Activated naive CD4-positive, alpha-beta T cell treated with anti-CD3 and anti-CD28 coated beads, Interleukin-2, amount 50 U/mL, for 16 hours (primary cell): ENCODE measurements at places on chromosomes 1 and 21.

GRCh38 chr1:19639999-19640362, 4.1 kb upstream of the NBL1 start:
- DNase-seq, result no peak

DNA sequence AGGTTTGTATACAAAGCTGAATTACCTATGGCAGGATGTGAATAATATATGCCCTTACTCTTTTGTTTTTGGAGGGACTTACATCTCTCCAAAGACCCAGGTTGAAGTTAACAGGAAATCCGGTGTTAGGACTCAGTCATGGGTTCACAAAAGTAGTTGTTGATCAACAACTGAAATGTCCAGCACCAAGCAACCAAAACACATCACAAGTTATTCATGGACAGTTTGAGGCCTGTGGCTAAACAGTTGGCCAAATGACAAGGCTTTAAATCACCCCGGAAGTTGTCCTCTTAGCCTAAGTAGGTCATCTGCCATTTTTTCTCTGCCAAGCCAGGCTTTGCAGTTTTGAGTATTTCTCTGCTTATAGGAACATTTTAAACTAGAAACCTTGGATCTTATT, 89.9 kb downstream of the CD247 start:
- DNase-seq, result no peak

DNA sequence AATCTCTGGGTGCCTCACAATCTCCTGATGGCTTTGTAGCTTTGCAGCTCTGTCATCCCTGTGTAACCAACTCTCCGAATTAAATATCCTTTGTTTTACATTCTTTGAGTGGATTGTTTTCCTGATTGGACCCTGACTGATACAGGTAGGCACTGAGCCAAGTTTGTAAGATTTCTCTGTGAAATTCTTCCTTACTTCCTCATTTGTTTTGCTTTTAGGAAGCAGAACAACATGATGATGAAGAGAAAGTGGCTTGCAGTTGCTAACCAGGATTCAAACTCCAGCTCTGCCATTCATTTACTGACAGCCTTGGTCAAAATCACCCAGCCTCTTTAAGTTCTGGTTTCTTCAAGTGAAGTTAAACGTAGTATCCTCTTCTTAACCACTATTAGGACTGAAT, 452.3 kb downstream of the OMA1 start:
- no peak for DNase-seq

- no peak for DNase-seq
Measured at GRCh38 chr1:25035523-25036116, 105.5 kb upstream of the RUNX3 start.

- no peak for DNase-seq
Measured at GRCh38 chr1:89361681-89362080, 2.2 kb upstream of the GBP6 start.

DNA sequence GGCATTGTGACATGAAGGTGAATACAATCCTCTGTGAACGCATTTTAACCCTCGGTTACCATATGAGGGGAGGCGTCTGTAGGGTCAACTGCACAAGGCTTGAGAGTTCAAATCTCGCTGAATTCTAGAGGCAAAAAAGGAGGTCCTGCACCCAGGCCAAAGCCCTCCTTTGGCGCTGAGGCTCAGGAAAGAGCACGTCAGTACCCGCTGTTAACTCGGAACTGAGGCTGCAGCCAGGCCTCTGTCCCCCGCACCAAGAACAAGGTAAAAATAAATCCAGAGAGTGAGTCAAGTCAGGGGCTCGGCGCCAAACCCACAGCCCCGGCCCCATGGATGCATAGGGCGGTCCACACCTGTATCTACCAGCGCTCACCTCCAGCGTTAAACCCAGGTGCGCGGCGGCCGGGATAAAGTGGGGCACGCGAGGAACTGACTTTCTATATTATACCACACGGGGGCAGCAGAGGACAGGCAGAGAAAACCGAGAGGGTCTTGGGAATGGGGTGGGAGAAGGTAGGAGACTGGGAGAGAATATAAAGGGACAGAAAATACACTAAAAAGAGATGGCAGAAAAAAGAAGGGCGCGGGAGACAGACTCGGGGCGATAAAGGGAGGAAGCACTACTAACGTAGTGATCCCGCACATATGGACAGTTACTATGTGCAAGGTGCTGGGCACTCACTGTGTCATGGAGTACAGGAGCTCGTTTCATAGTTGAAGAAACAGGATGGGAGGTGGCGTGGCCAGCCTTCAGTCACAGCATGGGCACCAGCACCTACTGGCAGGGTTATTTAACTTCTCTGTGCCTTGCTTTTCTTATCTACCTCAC, 54.9 kb downstream of the DMRTA2 start:
- no peak for DNase-seq

GRCh38 chr1:175128523-175128922, 60.9 kb downstream of the TNN start:
- no peak for DNase-seq

DNA sequence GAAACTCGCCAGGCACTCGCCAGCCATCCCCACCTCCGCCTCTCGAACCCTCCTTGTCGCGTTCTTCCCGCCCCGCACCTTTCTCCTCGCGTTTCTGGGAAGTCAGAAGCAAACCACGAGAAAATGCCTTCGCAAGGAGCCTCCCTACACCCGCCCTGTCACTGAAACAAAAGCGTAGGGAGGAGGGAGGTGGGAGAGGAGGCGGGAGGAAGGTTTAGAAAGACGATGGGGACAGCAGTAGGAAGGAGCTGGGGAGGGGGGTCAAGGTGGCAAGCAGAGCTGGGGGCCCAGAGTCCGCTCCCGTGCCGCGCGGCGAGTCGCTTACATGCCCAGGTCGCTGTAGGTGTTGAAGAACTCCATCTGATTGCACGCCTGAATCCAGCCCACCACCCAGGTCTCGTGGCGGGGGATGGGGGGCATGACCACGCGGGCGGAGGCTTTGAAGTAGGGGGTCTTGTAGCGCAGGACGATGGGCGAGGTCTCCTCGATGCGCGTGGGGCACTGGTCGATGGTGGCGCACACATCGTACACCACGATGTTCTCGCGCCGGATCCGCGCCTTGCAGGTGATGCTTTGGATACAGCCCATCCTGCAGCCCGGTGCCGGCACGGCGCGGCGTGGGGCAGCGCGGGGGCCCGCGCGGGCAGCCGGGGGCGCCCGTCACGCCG, 1.0 kb downstream of the FAM78B start:
- no peak for DNase-seq

GRCh38 chr1:108893141-108893530, 16.4 kb downstream of the GPSM2 start:
- DNase-seq, result no peak

GRCh38 chr21:25507522-25507921, 99.8 kb downstream of the MRPL39 start:
- no peak for DNase-seq

DNA sequence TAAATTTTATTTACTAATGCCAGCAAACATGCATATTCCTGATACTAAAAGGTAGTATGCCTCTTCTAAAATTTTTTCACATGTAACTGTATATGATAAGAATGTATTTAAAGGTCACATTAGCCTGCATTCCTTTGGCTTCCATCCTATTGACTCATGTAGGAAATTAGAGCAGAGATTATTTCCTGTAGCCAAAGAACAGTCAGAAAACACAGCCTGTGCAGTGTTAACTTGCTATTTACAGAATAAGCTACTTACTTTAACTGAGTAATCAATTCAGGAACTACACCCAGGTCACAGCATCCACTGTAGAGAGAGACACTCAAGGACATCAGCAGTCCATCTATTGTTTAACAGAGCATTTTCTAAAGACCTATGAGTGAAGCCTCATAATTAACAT, 154.5 kb upstream of the ADGRL4 start:
- DNase-seq, result no peak
